ENCODE measurements at places on chromosomes 16 and 17.

- DNase-seq, result no peak
Measured at GRCh38 chr16:83722456-83723183, 85.2 kb upstream of the HSBP1 start.

GRCh38 chr16:72246423-72246822, 74.5 kb upstream of the PMFBP1 start:
- DNase-seq, result no peak

DNA sequence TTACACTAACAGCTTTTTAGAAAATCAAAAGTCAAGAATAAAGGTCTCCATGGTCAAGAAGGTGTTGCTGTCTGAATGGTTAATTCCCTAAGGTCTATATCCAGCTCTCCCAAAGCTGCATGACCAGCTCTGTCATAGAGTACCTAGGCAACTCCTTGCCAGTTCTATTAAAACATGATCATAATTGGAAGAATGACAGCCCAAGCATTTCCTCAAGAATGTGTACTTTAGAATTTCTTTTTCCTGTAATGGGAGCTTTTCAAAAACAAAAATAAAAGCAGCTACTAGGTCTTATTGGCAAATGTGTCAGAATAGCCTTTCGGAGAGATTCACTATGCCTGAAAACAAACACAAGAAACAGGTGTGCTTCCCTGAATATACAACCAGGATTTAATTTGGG, 7.9 kb downstream of the SPOP start:
- DNase-seq, result no peak

DNA sequence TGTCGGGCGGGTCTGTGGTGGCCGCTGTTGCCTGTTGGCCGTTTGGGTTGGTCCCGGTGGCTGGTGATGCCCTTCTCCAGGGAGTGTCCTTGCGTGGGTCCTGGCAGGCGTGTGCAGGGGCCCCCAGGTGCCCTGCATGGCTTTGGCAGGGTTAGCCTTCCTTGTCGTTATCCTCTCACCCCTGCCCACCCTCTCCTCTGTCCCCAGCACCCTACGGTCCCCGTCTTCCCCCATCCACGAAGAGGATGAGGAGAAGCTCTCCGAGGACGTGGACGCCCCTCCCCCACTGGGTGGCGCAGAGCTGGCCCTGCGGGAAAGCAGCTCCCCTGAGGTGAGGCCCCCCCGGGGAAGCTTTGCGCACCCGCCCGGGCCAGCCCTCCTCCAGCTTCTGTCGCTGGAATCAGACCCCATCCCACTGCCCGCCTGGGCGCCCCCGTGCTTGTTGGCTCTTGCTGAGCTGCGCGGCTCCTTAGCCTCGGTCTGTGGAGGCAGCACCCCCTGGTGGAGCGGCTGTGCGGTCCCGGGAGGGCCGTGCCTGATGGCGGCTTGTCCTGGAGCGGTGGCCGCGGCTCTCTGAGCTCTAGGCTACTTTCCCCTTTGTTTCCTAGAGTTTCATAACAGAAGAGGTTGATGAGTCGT, 10.6 kb upstream of the NUDT16L1 start:
- no peak for DNase-seq

GRCh38 chr16:85894266-85894665, 4.7 kb upstream of the IRF8 start:
- DNase-seq, result no peak

- no peak for DNase-seq
Measured at GRCh38 chr16:52568495-52568894, 21.6 kb upstream of the TOX3 start.

DNA sequence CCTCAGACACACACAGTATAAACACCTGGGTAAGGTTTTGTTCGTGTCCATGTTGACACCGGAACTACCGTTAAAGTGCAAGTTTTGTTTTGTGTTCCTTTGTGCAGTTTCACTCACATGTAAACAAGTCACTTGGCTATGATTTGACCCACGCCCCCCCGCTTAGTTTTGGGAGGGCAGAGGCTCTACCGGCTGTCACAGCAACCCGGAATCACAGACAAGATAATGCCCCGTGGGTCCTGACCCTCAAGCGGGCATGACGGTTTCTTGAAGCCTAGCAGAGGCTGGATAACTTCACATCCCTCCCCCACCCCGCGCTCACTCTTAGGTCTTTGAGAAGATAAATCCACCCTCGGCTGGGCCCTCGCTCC, 1.7 kb downstream of the RASD1 start:
- DNase-seq, result no peak

GRCh38 chr17:45098869-45099616, 33.3 kb downstream of the PLCD3 start:
- peak; percentile 93 for DNase-seq

DNA sequence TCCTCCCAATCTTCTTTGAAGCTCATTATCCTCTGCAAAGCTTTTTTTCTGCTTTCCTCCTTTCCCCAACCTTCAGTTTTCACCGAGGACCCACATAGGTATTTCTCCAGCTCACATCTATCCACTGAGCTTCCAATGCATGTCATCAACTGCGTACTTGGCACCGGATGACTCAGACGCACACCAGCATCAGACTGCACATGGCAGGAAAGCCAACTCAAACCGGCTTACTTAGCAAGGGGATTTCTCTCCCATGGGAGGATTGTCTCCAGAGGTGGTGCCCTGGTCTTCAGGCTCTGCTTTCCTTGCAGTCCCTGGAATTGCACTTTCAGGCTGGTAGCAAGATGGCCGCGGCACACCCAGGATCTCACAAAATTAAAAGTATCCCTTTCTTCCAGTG, 1.7 kb upstream of the AKTIP start:
- DNase-seq, result no peak

DNA sequence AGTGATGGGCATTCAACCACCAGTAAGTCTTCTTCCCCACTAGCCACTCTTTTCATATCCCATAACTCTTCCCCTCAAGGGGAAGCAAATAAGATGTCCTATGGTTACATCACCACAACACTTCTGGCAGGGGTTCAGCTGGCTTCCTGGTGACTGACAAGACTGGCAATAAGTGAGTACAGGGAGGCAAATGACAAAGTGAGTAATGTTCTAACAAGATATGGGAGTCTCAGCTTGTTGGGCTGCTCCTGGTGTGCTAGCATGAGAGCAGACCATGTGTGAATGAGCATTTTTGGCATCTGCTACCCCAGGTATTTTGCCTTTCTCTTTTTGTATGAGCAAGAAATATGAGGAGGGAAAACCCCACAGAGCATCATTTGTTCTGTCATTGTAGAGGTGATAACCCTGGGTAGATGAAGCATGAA, 9.9 kb downstream of the TMIGD1 start:
- DNase-seq, result no peak

- no peak for DNase-seq
Measured at GRCh38 chr16:83581994-83582747, 225.6 kb upstream of the HSBP1 start.

DNA sequence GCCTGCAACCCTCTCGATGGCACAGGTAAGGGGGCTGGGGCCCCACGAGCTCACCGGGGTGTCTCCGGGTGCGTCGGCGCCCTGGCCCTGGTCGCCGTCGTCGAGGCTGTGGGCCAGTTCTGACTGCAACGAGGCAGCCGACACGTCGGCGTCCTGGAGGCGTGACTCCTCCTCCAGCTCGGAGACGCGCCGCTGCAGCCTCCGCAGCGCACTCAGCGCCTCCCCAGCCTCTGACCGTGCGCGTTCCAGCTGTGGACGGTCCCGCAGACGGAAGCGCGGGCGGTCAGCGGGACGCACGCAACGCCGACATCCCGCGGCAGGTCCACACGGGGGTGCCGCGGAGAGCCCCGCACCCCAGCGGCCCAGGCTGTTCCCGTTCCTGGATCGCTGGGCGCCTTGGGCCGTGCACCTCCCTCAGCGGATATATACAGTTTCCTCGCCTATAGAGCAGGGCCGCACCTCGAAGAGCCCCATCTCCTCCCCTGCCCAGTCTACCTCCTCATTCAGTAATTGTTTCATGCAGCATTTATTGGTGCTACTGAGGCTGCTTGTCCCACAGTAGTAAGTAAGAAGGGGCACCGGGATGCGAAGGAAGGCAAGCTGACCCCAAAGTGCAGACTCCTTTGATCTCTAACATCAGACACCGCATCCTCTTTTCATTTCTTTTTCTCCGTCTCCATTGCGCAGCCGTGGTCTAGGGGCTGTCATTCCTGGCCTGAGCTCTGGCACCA, 5.8 kb downstream of the THOC6 start:
- no peak for DNase-seq

GRCh38 chr17:8468980-8469379, 33.3 kb downstream of the NDEL1 start:
- DNase-seq, result no peak

- no peak for DNase-seq
Measured at GRCh38 chr16:11251525-11252481, 4.2 kb downstream of the SOCS1 start.

DNA sequence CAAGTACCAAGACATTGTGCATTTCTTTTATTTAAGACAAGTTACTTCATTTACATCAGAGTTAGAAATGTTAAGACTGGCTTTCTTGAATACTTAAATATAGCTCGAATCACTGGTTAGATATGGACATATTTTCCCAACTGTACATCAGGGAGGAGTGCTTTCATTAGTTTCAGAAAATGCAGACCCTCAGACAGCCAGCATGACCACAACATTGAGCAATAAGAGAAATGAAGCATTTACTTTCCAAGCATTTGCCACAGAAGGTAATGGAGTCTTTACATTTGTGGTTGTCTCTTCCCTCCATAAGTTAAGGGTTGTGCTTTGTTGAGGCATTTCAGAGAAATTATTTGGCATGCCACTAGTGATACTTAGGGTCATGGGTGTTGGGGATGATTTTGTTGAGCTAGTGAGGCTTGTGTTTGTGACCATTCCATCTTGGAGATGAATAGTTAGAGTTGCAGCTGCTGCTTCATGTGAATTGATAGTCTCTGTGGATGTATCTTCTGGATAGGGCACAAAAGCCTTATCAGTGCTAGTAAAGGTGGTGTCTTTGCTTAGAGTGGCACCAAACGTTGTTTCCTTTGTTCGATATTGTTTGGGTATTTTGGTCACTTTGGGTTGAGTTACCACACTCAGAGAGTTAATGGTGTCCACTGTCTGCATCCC, 2.1 kb downstream of the OMG start:
- no peak for DNase-seq

- DNase-seq, result no peak
Measured at GRCh38 chr17:75352079-75352569, 53.4 kb downstream of the GRB2 start.

DNA sequence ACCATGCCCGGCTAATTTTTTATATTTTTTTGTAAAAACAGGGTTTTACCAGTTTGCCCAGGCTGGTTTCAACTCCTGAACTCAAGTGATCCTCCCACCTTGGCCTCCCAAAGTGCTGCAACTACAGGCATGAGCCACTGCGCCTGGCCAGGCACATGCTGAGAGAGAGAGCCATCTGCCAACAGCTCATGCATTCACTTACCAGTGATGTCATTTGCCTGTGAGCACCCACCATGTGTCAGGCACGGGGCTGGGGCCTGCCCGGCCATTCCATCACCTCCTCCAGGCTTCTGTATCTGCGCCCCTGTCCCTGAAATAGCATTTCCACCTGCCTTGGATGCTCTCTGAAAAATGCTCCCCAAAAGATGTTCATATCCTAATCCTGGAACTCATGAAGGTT, 43.6 kb upstream of the PEMT start:
- DNase-seq, result no peak

DNA sequence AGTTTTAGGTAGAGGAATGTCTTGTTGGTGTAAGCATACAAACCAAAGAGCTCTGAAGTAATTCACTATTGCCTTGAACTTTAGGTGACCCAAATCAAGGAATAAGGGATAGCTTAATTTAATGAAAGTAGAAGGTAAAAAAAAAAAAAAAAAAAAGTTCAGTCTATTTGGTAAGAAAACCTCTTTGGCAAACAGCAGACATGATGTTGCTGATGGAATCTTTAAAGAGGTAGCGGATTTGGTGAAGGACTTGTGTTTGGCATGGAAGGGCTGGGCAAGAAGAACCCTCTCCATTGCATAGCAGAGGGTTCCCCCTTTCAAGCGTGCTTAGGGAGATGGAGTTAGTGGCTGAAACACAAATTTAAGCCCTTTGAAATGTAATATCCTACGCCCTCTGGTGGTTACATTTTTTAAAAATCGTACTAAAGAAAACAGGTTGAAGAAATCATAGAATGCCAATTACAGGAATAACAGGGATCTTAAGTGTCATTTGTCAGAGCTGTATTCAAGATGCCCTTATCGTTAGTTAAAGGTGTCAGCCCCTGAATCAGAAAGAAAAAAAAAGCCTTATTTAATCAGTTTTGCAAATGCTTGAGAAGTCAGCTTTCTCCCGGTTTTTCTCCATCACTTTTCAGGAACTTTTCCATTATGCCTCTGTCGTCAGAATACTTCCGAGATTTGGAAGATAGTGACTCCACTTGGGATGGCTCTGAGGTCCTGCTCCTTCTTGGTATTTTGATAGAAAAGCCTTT, 383.1 kb downstream of the KCNJ2 start:
- DNase-seq, result no peak

- no peak for DNase-seq
Measured at GRCh38 chr16:10250137-10250828, 68.1 kb upstream of the GRIN2A start.

GRCh38 chr16:24471561-24472350, 67.6 kb upstream of the RBBP6 start:
- DNase-seq, result no peak

DNA sequence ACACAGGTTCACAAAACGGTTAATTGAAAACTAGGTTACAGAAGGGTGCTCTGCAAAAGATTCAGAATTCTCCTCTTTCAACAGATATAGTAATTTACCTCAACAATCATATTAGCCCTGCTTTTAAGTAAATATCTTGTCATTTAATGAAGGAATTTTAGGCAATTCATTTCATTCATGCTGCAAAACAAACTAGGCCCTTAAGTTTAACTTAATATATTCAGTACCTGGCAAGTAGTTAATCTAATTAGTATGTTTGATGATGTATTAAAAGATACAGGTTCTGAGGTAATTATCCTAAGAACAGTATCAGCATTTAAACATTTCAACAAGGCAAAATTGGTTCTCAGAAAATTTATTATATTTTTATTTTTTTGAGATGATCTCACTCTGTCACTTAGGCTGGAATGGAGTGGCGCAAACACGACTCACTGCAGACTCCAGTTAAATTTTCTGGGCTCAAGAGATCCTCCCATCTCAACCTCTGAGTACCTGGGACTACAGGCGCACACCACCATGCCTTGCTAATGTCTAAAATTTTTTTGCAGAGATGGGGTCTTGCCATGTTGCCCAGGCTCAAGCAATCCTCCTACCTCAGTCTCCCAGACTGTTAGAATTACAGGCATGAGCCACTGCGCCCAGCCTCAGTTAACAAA, 44.9 kb downstream of the SMURF2 start:
- no peak for DNase-seq

GRCh38 chr17:76986365-76986764, 118.2 kb downstream of the MGAT5B start:
- DNase-seq, result no peak
